ENCODE measurements at places on chromosomes 2 and 18.
A peak's percentile ranks its signal among the peaks of the same experiment; 100 is the strongest.

- DNase-seq = no peak
Measured at GRCh38 chr2:237131749-237132533, 46.3 kb downstream of the COPS8 start.

DNA sequence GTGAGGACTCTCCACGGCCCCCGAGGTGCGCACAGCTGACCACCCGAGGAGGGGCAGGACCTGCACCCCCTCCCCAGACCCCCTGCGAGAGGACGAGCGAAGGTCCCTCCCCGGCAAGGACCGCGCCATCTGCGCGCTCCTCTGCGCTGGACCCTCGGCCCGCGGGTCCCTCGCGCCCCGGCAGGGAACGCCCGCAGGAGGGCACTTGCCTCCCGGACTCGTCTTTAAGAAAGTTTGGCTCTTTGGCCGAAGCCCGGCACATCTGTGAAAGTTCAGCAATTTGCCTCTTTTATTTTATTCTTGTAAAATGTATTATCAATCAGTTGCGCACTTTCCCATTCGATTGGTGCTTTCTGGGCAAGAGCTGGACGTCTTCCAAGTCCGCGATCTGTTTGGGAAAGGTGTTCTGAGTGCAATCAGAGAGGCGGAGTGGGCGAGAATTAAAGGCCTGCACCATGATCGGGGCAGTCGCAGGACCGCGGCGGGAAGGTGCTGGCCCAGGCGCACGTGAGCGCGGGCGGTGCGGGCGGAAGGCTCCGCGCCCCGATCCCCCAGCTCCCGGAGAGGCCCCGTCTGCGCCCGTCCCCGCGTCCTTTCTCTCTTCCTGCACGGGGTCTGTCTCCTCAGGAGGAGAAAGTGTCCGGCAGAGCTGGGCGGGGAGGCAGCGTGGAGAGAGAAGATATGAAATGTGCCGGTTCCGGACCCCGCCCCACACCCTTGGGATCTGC, 1.6 kb upstream of the ALKAL2 start:
- peak; percentile 16 for DNase-seq

- no peak for DNase-seq
Measured at GRCh38 chr18:68925268-68925667, 127.4 kb downstream of the CCDC102B start.

GRCh38 chr18:73563345-73563744, 584.3 kb downstream of the FBXO15 start:
- DNase-seq = no peak

All from T-cell (primary cell).